ENCODE measurements at places on chromosomes 3 and 15.

DNA sequence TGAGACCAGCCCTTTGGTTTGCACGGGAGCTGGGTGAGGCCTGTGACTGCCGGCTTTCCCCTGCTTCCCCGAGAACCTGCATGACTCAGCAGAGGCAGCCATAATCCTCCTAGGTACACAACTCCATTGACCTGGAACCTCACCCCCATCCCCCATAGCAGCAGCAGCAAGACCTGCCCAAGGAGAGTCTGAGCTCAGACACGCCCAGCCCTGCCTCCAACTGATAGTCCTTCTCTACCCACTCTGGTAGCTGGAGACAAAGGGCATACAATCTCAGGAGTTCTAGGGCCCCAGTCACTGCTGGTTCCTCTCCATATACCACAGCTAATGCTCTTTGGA lies 141.0 kb upstream of the ARHGEF26 start:
- no peak for DNase-seq
- H3K27ac ChIP-seq, result no peak overlapping the region
- H3K4me1 ChIP-seq, result no peaks in the 10 kb centered on the region
- H3K36me3 ChIP-seq, result no peaks in the 10 kb centered on the region
- H3K4me3 ChIP-seq, result no peak overlapping the region

DNA sequence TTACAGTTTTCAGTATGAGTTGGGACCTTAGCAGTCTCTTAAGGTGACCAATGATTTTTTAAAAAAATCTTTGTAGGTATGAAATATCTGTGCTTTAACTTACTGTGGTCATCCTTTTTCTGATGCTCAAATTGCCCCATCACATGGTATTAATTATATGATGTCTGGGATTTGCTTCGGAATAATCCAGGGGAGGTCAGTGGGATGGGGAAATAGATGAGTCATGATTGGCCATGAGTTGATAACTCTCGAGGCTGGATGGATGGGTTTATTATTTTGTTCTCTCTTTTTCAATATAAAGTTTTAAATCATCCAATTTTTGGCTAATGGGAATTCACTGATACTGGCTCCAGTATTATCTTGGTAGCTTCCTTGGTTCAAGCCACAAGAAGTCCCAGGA lies 370.3 kb upstream of the TPM1 start:
- no peaks in the 10 kb centered on the region for H3K36me3 ChIP-seq
- no peaks in the 10 kb centered on the region for H3K4me1 ChIP-seq
- no peak overlapping the region for H3K4me3 ChIP-seq
- DNase-seq, result no peak
- H3K27me3 ChIP-seq, result no peaks in the 10 kb centered on the region

DNA sequence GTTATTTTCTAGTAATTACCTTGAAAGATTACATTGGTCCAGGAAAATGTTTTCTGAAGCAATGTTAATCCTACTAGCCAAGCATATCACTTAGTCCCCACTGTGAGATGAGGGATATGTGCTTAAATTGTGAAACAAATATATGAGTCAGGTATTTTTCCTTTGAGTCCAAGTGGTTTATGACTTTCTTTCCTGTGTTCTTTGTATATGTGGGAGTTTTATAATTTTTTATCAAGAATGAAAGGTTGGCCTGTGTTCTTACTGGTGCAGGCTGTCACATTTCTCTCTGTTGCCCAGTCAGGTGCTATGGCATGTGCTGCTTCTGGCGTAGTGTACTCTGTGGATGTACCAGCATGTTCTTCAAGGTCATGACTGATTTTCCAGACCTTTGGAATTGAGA lies 147.4 kb downstream of the CMSS1 start:
- no peaks in the 10 kb centered on the region for H3K4me1 ChIP-seq
- no peaks in the 10 kb centered on the region for H3K27me3 ChIP-seq
- no peak for DNase-seq
- H3K4me3 ChIP-seq, result no peak overlapping the region

- no peaks in the 10 kb centered on the region for H3K27me3 ChIP-seq
- H3K4me3 ChIP-seq, result no peak overlapping the region
- H3K36me3 ChIP-seq, result no peaks in the 10 kb centered on the region
- no peak for DNase-seq
These were observed 133.4 kb upstream of the ROPN1 start for GRCh38 chr3:124125315-124125714.

- no peak overlapping the region for H3K27ac ChIP-seq
- no peaks in the 10 kb centered on the region for H3K27me3 ChIP-seq
- DNase-seq, result no peak
- no peak overlapping the region for H3K4me3 ChIP-seq
- H3K4me1 ChIP-seq, result no peaks in the 10 kb centered on the region
These were observed 14.5 kb upstream of the ISLR start for GRCh38 chr15:74158855-74159650.

DNA sequence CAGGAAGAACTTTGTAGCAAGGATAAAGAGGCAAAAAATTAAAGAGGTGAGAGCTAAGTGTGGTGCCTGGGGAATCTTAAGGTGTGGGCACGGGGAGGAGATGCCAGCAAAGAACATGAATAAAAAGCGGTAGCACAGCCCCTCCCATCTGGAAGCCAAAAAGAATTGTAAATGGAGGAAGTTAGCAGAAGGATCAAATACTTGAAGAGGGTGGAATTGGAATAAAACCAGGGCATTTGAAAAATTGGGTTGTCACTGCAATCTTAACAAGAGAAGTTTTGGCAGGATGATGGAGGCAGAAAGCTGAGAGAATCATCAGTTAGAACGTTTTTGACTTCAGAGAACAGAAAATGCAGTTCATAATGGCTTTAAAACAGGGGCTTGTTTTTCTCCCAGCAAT lies 2.4 kb downstream of the CCR2 start:
- DNase-seq, result no peak
- no peaks in the 10 kb centered on the region for H3K27me3 ChIP-seq
- H3K27ac ChIP-seq, result no peak overlapping the region
- H3K4me1 ChIP-seq, result no peaks in the 10 kb centered on the region
- H3K36me3 ChIP-seq, result no peaks in the 10 kb centered on the region

- no peak for DNase-seq
- no peaks in the 10 kb centered on the region for H3K27me3 ChIP-seq
- no peak overlapping the region for H3K27ac ChIP-seq
- H3K4me3 ChIP-seq, result no peak overlapping the region
These were observed 147.8 kb upstream of the MCTP2 start for GRCh38 chr15:94083467-94084052.

DNA sequence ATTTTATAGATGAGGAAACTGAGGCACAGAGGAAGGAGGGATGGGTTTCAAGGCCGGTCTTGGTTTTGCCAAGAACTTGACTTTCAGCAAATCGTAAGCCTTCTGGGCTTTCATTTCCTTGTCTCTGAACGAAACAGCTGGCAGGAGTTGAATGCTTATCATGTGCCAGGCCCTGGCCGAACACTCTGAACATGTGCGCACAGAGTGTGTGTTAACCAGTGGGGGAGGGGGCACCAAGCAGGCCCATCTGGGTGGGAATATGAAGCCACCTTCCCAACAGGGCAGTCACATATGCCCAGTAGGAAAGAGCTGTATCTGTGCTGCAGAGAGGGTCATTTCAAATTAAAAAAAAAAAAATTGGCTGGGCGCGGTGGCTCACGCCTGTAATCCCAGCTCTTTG lies 29.3 kb downstream of the ZNF710 start:
- H3K36me3 ChIP-seq, result no peaks in the 10 kb centered on the region
- H3K27me3 ChIP-seq, result no peaks in the 10 kb centered on the region
- peaks cover 4% of the 10 kb centered on the region for H3K4me1 ChIP-seq
- DNase-seq, result no peak
- no peak overlapping the region for H3K4me3 ChIP-seq

GRCh38 chr3:113802795-113803455 lies 35.7 kb upstream of the GRAMD1C start:
- H3K4me3 ChIP-seq, result no peak overlapping the region
- peaks cover 7% of the 10 kb centered on the region for H3K36me3 ChIP-seq
- no peaks in the 10 kb centered on the region for H3K4me1 ChIP-seq
- no peaks in the 10 kb centered on the region for H3K27me3 ChIP-seq
- no peak for DNase-seq

DNA sequence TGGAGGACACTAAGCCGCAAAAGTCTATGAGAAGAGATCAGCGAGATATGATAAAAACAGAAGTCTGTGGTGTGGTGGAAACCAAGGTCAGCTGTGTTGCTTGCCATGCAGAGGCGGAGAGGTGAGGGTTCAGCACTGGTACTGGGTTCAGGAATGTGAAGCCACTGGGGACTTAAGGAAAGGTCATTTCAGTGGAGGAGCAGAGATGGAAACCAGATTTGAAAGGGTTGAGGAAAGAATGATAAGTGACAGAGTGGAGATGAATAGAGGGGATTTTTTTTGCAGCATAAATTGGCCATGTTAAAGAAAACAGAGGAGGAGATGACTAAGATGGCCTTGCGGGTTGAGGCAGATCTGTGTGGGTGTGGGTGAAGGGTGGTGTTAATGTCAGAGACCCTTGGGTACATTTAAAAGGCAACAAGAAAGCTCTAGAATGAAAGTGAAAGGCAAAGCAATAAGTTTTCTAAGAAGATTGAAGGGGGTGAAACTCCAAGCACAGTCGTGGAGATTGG lies 265.5 kb downstream of the ADAMTSL3 start:
- no peak overlapping the region for H3K27ac ChIP-seq
- no peak overlapping the region for H3K4me3 ChIP-seq
- H3K36me3 ChIP-seq, result no peaks in the 10 kb centered on the region
- no peaks in the 10 kb centered on the region for H3K4me1 ChIP-seq
- DNase-seq, result no peak
- H3K27me3 ChIP-seq, result no peaks in the 10 kb centered on the region

- no peak overlapping the region for H3K27ac ChIP-seq
- H3K4me3 ChIP-seq, result no peak overlapping the region
- no peaks in the 10 kb centered on the region for H3K27me3 ChIP-seq
- H3K4me1 ChIP-seq, result no peaks in the 10 kb centered on the region
- no peak for DNase-seq
These were observed 18.1 kb upstream of the SLC22A13 start for GRCh38 chr3:38247366-38248035.

DNA sequence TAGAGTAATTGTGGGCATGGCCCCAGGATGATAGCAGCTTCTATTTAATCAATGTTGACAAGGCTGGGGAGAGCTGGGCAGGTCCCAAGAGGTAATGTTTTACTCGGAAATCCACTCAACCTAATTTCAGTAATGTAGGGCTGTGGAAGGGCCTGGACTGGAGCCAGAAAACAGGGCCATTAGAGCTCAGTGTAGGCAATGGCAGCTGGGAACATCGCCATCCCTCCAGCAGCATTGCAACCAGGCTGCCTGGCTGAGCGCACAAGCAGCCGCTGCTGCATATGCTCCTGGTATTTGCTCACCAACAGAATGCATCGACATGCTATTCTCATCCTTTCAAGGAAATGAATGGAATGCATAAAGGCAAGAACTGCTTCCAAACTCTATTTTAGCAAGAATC lies 90.0 kb downstream of the GAP43 start:
- no peaks in the 10 kb centered on the region for H3K27me3 ChIP-seq
- no peak overlapping the region for H3K27ac ChIP-seq
- H3K4me3 ChIP-seq, result no peak overlapping the region

DNA sequence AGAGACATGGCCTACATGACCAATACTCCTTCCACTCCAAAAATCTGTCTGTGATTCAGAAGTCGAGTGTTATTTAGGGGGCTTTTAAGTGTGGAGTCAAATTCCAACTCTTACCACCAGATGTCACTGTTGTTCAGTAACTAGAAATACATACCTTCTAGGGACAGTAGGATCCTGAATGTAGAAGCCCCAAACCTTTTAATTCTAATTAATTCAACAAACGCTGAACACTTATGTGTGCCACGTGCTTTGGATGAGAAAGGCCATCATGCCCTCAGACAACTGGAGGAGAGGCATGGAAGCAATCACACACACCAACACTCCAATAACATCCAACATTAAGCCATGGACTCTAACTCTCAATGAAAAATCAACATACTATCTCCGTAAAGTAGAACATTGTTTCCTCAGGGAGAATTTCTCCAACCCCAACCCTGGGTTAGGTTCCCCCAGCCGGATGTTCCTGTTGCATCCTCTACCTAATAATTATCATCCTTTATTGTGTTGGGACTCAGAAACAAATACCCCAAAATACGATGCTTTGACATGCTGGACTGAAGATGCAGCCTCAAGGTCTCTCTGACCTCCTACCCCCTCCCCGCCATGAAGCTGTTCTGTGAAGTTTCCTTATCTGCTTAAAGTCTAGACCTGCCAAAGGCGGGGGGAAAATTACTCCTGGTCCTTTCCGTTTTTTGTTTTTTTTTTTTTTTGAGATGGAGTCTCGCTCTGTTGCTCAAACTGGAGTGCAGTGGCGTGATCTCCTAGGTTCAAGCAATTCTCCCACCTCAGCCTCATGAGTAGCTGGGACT lies 8.0 kb upstream of the CCDC13 start:
- no peaks in the 10 kb centered on the region for H3K27me3 ChIP-seq
- DNase-seq, result no peak
- peaks cover 7% of the 10 kb centered on the region for H3K36me3 ChIP-seq
- H3K4me1 ChIP-seq, result no peaks in the 10 kb centered on the region
- H3K27ac ChIP-seq, result peak overlapping the region; percentile 64
- no peak overlapping the region for H3K4me3 ChIP-seq

DNA sequence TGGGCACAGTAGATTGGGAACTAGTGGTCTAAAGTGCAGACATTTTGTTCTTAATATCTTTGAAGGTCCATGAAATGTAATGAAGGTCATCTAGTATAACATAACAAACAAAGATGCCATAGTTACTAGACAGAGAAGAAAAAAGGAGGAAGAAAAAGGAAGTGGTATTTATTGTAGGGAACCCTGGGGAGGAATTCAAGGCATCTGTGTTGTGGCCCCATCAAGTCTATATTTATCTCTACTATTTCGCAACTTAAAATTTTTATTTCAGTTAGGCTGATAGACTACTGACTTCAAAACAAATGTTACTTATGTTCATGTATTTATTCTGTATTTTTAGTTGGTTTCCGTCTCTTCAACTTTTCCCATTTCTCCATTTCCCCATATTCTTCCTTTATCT lies 48.9 kb upstream of the ZDHHC23 start:
- H3K4me3 ChIP-seq, result peak overlapping the region; percentile 58
- no peaks in the 10 kb centered on the region for H3K4me1 ChIP-seq
- no peaks in the 10 kb centered on the region for H3K27me3 ChIP-seq
- H3K27ac ChIP-seq, result no peak overlapping the region
- H3K36me3 ChIP-seq, result no peaks in the 10 kb centered on the region
- DNase-seq, result no peak

GRCh38 chr15:66236806-66237375 lies 16.7 kb downstream of the MEGF11 start:
- H3K27ac ChIP-seq, result no peak overlapping the region
- H3K27me3 ChIP-seq, result no peaks in the 10 kb centered on the region
- no peaks in the 10 kb centered on the region for H3K36me3 ChIP-seq
- H3K4me3 ChIP-seq, result no peak overlapping the region

DNA sequence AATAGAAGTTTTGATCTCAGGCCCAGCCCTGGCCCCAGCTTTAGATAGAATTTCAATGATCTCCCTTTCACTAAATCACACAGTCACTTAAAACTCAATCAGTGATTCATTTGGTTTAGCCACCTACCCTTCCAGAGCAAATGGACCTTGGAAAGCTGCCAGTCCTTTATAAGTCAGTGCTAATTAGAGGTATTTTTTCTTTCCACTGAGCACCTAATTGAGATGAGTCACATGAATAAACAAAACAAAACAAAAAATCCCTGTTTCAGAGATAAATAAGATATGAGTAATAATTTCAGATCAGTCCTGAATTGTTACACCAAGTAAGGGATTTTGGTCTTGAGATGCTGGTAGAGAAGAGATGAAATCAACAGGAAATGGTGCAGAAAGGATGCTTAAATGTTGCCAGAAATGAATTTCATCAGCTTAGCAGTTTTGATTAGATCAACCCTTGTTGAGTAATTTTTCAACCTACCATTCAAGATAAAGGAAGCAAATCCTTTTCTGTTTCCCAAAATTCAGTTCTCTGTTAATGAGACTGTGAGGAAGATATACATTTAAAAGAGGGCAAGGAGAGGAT lies 352.0 kb upstream of the COL8A1 start:
- no peaks in the 10 kb centered on the region for H3K4me1 ChIP-seq
- no peak for DNase-seq
- no peaks in the 10 kb centered on the region for H3K27me3 ChIP-seq
- H3K4me3 ChIP-seq, result no peak overlapping the region
- no peak overlapping the region for H3K27ac ChIP-seq
- no peaks in the 10 kb centered on the region for H3K36me3 ChIP-seq
